ENCODE measurements at places on chromosomes 5 and 9. TPM values are rescaled to one million over a fixed set of nuclear protein-coding genes. Genes with fewer than 3 reads are reported as not detected.

GRCh38 chr9:28120184-28120583, 546.9 kb upstream of the C9orf72 start:
- no peak for DNase-seq

Gene MLANA
- not detected for total RNA-seq

DNA sequence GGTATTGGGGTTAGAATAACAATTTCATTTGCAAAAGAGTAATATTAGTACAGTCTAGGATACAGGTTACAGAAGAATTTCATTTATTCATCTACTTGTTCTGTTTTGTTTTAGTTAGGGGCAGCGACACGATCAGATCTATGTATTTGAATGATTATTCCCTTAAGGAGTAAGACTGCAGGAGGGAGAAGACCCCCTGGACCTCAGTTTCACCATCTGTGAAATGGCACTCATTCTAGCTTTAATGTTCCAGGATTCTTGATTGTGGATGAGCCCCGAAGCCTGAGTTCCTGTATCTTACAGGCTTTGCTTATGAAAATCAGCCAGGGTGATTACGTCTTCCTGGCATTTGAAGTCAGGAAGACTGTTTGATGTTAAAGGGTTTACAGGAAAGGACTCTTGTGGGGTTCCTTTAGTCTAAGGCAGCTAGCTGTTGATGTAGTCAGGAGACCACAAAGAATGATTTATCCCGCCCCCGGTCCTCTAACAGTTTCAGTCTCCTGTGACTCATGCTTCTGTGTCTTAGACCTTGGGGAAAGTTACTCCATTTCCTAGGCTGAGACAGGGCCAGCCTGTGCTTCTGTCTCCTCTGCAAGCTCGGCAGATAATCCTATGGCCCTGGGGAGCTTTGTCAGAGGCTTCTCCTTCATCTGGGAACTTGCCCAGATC, 11.5 kb downstream of the SMIM3 start:
- DNase-seq, result no peak

GRCh38 chr9:98097836-98098235, 21.2 kb downstream of the TRIM14 start:
- DNase-seq, result no peak

- DNase-seq, result no peak
Measured at GRCh38 chr9:77575785-77576184, 72.3 kb downstream of the GNA14 start.

DNA sequence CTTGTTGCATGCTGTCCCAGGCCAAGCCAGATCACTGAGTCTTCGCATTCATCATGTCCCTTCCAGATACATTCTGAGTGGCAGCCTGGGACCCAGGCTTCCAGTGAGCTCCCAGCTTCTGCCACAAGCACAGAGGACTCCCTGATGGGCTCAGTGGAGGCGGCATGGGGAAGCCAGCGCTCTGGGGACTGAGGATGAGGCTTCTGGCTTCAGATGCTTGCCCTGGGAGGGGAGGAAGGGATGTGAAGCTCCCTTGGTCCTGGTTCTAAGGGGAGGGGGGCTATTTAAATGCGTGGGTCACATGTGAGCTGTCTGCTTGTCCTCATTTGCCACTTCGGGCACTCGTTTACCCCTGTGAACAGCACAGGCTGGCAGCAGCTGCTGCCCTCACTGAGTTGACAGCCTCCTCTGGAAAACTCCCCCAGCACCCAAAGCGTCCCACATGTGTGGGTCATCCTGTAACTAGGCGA, 174.0 kb downstream of the NR3C1 start:
- DNase-seq, result no peak

- DNase-seq, result no peak
Measured at GRCh38 chr9:36999728-37000333, 34.2 kb downstream of the PAX5 start.

DNA sequence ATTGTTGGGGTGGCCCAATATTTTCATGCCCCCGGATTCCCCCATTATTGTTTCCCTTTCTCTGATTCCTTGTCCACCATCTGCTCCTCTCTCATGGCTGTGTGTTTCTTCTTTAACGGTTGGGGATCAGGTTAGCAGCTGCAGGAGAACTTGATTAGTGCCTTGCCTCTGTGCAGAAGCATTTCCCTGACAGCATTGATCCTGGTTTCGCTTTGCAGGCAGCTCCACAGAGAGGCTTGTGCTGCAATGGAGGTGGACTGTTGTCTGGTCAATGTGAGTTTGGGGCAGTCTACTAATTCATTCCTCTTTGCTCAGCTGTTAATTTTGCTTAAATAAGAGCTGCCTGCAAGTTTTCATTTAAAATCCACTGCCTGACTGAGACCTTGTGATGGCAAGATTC, 32.5 kb upstream of the SSBP2 start:
- no peak for DNase-seq

Gene CD274
- 8.4 TPM for total RNA-seq

DNA sequence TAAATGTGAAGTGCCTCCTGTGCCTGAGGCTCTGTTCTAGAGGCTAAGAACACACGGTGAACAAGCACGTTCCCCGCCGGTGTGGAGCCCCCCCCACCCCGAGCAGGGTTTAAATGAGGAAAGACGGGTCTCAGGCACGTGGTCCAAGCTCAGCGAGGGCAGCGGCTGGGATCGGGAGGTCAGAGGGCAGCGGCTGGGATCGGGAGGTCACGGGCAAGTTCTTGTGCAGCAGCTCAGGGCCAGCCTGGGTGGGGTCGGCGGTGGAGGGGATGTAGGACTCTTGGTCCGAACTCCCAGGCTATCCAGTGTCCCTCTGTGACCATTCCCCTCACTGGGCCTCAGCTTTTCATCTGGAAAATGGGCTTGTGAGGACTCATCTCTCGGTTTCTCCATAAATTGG, 2.7 kb upstream of the GBGT1 start:
- DNase-seq, result no peak

GRCh38 chr5:132009706-132010405, 1.6 kb downstream of the ACSL6 start:
- DNase-seq, result no peak

DNA sequence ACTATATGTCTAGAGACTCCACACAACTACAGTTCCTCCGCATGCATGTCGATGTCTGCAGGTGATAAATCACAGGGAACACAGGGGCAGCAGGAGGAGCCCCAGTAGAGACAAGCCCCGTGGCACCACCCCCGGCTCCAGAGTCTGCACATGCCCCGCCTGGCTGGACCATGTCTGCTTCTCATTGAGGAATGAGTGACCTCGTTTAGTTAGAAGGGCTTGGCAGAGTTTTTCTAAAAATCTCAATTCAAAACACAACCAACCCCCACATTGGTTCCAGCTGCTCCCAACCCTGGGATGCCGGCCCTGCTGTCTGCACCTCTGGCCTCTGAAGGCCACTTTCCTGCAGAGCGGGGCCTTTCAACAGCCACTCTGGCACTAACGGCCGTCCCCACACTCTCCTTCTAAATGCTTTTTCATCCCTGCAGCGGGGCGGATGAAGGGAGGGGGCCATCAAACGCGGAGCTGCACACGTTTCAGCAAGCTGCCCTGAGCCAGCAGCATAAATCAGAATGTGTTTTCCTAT, 106.3 kb downstream of the ROR2 start:
- DNase-seq, result no peak

- no peak for DNase-seq
Measured at GRCh38 chr5:8788246-8788645, 757.6 kb downstream of the SEMA5A start.

GRCh38 chr5:142421228-142421617, 96.4 kb upstream of the SPRY4 start:
- no peak for DNase-seq

Measured in omental fat pad (tissue), 4 donors.